ENCODE measurements at places on chromosomes 6 and 20. TPM values are rescaled to one million over a fixed set of nuclear protein-coding genes. Genes with fewer than 3 reads are reported as not detected.
A peak's percentile ranks its signal among the peaks of the same experiment; 100 is the strongest.

GRCh38 chr6:165031502-165031901 is 277.9 kb downstream of the C6orf118 start:
- DNase-seq: no peak

DNA sequence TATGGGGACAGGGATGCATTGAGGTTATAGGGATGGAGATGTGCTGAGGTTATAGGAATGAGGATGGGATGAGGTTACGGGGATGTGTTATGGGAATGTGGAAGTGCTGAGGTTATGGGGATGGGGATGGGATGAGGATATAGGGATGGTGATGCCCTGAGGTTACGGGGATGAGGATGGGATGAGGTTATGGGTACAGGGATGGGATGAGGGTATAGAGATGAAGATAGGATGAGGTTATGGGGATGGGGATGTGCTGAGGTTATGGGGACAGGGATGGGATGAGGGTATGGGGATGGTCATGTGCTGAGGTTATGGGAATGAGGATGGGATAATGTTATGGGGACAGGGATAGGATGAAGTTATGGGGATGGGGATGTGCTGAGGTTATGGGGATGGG is 542.8 kb downstream of the CDH26 start:
- DNase-seq: no peak

DNA sequence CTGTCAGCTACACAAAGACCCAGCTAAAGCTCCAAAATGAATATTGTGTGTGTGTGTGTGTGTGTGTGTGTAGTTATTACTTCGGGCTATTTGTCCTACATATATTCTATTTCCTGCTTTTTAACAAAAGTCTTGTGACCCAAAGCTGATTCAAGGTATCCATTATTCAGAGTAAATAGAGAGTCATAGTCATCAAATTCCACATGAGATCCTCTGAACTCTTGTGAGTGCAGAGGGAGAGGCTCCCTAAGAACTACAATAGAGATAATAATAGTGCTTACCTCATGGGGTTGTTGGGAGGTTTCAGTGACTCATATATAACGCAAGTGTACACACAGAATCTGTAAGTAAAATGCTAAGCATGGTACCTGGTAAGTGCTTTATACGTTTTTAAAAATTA is 95.6 kb upstream of the SHLD1 start:
- DNase-seq: no peak

GRCh38 chr6:146546443-146547043 is 2.9 kb downstream of the RAB32 start:
- peak; percentile 16 for DNase-seq

- DNase-seq: no peak
Measured at GRCh38 chr6:121767211-121767610, 331.8 kb downstream of the GJA1 start.

DNA sequence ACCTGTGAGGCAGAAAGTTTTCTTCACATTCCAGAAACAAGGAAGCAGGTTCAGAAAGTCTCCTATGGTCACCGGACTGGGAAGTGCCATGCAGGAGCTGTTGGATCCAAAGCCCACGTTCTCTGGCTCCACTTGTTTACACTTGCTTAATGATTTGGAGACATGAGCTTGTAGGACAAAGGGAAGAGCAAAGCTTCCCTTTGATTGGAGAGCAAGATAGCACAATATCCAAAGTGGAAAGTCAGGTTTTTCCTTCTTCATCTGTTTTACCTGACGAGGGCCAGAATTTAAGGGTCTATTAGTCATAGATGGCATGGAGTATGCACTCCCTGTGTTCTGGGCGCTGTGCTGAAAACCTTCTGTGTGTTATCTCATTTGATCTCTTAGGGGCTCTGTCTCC is 81.2 kb downstream of the PDE7B start:
- DNase-seq: no peak

- DNase-seq: no peak
Measured at GRCh38 chr6:168838037-168838399, 397.0 kb downstream of the SMOC2 start.

PTK6 gene
- 0.19 TPM for total RNA-seq

PRSS35 gene
- 1.7 TPM for total RNA-seq

FAM209B gene
- total RNA-seq: 0.42 TPM
